Fibroblast of skin of back (primary cell): ENCODE measurements at places on chromosomes 7 and 10.
A peak's percentile ranks its signal among the peaks of the same experiment; 100 is the strongest.

DNA sequence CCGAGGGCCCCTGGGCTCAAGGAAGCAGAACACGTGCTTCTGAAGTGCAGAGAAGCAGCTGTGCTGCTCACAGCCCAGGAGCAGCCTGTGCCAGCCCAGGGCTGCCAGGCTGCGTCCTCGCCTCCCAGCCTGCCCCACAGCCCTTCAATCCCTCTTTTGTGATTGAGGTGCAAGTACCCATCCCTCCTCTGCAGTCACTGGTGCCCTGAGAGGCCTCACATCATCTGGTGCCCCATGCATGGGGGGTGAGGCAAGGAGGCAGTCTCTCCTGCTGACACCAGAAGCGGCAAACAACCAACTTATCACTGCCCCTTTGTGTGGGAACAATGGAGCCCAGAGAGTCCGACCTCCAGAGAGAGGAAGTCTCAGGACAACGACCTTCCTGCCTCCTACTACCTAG lies 49.8 kb upstream of the FGFR2 start:
- DNase-seq = no peak

DNA sequence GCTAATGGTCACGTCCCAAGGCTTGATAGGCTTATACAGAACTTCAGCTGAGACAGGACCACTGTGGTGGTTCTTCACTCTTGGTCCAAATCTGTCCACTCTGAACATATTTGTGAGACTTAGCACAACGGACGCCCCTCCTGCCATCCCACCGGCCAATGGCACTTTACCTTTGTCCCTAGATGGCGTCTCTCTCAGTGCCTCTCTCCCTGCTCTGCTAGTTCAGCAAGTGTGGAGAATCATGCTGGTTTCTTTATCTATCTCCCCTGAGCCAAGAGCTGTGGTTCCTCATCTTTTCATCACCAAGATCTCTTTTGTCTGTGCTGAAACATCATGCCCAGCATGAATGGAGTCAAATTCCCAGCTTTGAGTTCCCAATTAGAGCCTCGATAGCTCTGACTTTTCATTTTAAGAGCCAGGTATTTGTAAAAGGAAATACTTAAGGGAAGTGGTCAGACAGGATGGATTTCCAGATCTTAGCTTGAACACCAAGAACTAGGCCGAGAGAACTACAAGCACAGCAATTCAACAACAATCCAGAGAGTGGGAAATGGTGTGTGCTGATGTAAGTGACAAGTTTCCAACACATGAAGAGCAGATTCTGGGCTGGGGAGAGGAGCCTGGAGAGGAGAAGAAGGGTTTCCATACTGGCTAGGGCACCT lies 69.5 kb downstream of the ZNF800 start:
- no peak for DNase-seq

DNA sequence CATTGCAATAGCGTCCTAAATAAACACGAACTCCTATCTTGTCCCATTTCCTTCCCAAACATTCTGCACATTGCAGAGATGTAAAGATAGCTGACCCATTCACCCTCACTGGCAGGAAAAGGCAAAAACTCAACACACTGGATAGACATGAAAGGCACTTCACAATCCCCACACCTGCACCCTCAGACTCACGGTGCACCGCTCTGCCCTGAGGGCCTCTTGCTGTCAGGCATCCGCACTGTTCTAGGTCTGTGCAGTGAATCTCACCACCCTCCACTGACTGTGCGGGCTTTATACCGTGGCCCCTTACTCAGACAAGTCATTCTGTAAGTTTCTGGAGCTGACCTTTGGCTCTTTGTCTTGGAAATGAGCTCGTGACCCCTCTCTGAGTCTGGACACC lies 42.9 kb upstream of the PARD3 start:
- no peak for DNase-seq

DNA sequence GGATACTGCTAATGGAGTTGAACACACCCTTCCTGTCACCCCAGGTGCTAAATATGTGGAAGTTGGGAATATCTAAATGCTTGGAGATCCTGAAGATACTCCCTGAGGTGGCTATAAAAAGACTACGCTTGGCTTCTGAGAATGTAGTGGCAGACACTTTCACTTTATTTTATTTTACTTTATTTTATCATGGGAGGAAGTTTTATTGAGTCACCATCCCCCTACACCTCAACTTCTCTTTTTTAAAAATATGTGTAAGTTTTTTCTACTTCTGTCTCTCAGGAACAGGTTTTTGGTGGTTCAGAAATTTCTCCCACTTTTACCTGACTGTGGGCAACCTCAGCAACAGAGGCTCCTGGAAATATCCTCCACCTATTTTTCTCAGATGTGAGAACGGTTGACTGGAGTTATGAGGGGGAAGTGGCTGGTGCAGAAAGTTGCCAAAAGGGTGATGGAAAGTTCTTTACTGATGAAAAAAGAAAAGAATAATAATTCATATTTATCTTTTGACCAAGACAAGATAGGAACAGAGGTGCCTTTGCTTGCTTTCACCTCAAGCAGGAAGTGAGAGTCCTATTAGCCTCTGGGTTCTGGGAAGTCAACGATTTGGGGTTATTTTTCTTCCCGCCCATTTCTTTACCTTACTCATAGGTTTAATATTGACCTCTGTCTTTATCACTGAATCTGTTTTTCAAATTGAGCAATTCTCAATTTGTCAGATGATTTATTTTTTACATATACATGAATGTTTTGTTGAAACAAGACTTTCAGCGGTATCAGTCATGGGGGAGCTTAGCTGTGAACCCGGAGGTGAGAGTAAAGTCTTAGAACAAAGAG lies 103.6 kb downstream of the AHR start:
- no peak for DNase-seq

GRCh38 chr10:1782841-1783240 lies 45.5 kb upstream of the ADARB2 start:
- DNase-seq = no peak

GRCh38 chr7:128281605-128282380 lies 40.7 kb downstream of the LEP start:
- DNase-seq = no peak

- no peak for DNase-seq
These were observed 5.2 kb downstream of the STEAP2 start for GRCh38 chr7:90216771-90217170.

GRCh38 chr10:88186335-88186734 lies 322.9 kb downstream of the PTEN start:
- DNase-seq = peak; percentile 95

- DNase-seq = peak; percentile 11
These were observed 183.0 kb downstream of the THSD7A start for GRCh38 chr7:11648980-11649379.

DNA sequence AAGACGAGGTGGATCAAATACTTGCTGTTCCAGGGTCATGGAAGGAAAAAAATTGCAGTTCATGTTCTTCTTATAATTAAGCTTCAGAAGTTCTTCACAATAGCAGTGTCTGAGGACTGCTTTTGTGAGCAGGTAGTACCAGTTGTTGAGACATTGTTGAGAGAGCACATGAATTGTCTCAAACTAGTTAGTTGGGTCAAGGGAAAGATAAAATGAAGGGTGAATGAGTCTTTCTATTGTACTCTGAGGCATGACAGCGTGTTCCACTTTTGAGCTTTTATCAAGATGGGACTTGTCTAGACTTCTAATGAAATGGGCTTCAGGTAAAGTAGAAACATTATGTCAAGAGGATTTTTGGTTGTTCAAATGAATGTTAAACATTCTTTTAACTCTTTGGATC lies 26.0 kb downstream of the KAT6B start:
- DNase-seq = no peak

DNA sequence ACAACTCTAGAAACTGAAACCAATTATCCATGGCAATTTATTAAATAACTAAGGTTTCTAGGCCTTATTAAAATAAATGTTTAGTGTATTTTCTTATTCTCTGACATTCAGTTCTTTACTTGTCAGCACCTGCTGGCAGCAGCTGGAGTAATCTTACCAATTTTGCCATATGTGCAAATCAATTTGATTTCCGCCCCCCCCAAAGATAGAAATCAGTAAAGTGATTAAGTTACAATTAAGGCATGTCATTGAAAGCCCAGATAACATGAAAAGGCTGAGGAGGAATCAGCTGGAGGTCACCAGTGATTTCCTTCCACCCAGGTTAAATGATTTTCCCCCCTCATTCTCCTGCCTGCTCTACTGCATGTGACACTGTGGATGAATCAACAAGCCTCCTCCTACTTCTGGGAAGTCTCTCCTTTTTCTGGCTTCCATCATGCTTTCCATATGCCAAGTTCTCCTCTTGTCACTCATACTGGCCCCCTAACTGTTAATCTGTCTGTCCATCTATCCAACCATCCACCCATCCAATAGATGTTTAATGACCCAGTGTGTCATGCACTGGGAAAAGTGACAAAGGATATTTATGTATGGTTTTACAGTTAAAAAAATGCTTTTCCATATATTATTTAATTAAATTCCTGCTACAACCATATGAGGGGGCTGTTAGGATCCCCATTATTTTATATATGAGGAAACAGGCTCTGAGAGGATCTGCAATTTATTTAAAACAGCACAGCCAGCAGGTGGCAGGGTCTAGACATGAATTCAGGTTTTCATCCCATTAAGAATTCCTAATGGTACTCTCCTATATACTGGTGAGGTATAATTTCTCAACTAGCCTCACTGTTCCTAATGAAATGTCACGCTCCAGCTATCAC lies 116.5 kb downstream of the ATXN7L1 start:
- DNase-seq = peak; percentile 53

DNA sequence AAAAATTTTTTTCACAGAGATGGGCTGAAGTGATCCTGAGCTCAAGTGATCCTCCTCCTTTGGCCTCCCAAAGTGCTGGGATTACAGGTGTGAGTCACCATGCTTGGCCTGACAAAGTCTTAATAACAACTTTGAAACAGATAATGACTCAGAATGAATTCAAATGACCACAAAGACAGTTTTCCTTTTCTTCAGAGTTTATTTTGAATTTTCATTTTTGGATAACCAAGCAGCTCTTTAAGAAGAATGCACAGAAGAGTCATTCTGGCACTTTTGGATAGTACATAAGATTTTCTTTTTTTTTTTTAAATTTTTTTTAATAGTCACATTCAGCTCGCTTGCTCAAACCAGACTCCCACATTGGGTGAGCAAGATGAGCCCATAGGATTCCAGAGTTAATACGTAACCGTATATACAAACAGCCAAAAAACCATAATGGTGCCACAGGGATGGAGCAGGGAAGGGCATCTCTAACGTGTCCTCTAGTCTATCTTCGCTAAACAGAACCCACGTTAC lies 43.0 kb upstream of the NMT2 start:
- peak; percentile 90 for DNase-seq

- DNase-seq = peak; percentile 45
These were observed 227.6 kb upstream of the NPSR1 start for GRCh38 chr7:34430456-34430855.

DNA sequence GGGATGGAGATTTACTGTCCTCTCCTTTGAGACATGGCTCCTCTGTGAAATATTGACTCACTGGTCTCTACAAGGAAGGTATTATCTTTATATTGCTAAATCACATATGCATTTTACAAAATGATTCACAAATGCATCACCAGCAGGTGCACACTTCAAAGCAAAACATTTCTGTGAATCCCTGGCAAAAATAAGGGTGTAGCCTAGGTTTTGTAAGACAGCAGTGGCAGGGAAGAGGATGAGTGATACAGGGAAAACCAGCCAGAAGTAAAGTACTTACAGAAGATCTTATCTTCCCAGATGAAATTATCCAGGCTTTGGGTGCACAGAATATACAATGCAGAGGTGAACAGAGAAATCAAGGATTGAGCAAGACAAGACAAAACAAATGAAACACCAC lies 1094.6 kb downstream of the GATA3 start:
- no peak for DNase-seq

DNA sequence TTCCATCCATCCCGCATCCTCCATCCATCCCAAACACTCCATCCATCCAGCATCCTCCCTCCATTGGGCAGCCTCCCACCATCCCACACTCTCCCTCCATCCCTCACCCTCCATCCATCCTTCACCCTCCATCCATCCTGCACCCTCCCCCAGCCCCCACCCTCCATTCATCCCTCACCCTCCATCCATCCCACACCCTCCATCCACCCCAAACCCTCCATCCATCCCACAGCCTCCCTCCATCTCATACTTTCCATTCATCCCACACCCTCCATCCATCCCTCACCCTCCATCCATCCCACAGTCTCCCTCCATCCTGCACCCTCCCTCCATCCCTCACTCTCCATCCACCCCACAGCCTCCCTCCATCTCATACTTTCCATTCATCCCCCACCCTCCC lies 60.4 kb downstream of the FOXI2 start:
- no peak for DNase-seq

- DNase-seq = no peak
These were observed 839 bp upstream of the HABP2 start for GRCh38 chr10:113552014-113552413.

GRCh38 chr10:1981976-1982375 lies 244.7 kb upstream of the ADARB2 start:
- no peak for DNase-seq

GRCh38 chr10:106399112-106399511 lies 765.4 kb downstream of the SORCS1 start:
- no peak for DNase-seq

GRCh38 chr7:126979722-126980121 lies 273.0 kb downstream of the GRM8 start:
- no peak for DNase-seq

GRCh38 chr7:81514546-81514945 lies 255.3 kb downstream of the HGF start:
- DNase-seq = no peak

- DNase-seq = peak; percentile 70
These were observed 916 bp downstream of the LAMB1 start for GRCh38 chr7:108001764-108002725.

- DNase-seq = no peak
These were observed 3.7 kb downstream of the DBNL start for GRCh38 chr7:44048031-44048795.

DNA sequence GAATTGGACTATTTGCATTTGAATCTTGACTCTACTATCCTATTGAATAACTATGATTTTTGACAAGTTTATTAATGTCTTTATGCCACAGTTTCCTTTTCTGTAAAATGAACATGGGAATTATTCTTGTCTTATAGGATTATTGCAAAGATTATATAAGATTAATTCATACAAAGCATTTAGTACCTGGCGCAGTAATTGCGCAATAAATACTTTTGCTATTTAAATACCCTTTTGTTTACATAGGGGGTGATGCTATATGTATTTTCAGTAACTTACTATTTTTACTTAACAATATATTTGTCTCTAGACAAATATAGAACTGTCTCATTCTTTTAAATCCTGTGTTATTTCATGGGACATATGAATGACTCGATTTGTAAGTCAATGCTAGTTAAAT lies 5.3 kb downstream of the MINPP1 start:
- no peak for DNase-seq

- DNase-seq = no peak
These were observed 32.6 kb downstream of the GSDME start for GRCh38 chr7:24724451-24725190.
